ENCODE measurements at places on chromosomes 5 and 9.
A peak's percentile ranks its signal among the peaks of the same experiment; 100 is the strongest.

DNA sequence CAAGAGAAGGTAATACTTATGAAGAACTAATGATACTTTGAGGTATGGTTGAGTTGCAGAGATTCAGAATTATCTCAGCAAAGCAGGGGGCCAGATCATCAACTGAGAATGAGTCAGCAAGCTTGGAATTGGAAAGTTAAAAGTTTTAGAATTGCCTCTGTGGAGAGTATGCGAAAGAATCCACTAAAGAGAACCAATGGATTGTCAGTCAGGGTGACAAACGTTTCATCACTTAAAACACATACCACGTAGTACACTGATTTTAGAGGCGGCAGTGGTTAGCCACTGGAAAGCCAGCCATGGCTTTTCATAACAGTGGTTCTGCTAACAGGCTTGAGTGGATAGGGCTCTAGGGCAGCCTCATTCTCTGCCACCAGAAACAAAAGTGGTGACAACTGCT lies 30.7 kb downstream of the AOPEP start:
- H3K4me3 ChIP-seq: no peak overlapping the region
- H3K4me1 ChIP-seq: no peaks in the 10 kb centered on the region
- DNase-seq: no peak
- peaks cover 16% of the 10 kb centered on the region for H3K36me3 ChIP-seq
- H3K27ac ChIP-seq: no peak overlapping the region

- H3K4me1 ChIP-seq: peaks cover 47% of the 10 kb centered on the region
- H3K36me3 ChIP-seq: no peaks in the 10 kb centered on the region
- no peaks in the 10 kb centered on the region for H3K27me3 ChIP-seq
- peak; percentile 60 for DNase-seq
- H3K4me3 ChIP-seq: peak overlapping the region; percentile 85
Observed at GRCh38 chr9:130042406-130042884, 544 bp downstream of the FNBP1 start.

DNA sequence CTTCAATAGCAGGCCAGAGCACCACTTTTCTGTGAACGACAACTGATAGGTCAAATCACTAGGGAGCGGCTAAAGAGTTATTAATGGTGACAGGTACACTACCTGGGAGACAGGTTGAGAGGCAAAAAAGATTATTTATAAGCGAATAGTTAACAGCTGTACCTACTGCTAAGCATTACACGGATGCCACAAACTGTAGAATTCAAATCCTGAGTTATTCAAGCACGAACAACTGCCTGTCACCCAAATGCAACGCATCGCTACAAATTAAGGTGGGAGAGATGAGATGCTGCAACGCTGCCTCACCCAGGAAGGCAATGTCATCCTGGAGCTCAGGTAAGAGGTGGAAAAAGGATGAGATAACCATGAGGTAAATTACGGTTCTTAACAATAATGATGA lies 342.9 kb downstream of the BNC2 start:
- no peaks in the 10 kb centered on the region for H3K36me3 ChIP-seq
- no peak for DNase-seq
- H3K4me1 ChIP-seq: peaks cover 5% of the 10 kb centered on the region
- H3K27ac ChIP-seq: no peak overlapping the region

DNA sequence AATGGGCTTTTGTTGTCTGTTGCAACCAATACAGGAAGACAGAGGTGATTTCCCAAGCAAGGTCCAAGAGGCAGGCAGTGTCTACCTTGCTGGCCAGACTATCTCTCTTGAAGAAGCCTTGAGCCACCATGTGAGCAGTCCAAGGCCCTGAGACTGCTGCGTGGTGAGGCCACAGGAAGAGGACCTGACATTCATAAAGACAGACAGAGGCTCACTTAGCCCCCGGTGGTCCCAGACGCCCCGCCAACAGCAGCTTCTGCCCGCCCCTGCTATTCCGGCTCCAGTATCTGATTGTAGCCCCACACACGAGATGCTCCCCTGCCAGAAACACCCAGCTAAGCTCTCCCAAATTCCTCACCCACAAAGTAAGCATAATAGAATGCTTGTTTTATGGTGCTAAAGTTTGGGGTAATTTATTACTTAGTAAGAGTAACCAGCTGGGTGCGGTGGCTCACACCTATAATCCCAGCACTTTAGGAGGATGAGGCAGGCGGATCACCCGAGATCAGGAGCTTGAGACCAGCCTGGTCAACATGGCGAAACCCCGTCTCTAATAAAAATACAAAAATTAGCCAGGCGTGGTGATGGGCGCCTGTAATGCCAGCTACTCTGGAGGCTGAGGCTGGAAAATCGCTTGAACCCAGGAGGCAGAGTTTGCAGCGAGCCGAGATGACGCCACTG lies 22.8 kb upstream of the FUBP3 start:
- peaks cover 14% of the 10 kb centered on the region for H3K27me3 ChIP-seq
- H3K36me3 ChIP-seq: no peaks in the 10 kb centered on the region
- H3K27ac ChIP-seq: no peak overlapping the region
- DNase-seq: no peak
- H3K4me3 ChIP-seq: no peak overlapping the region

GRCh38 chr5:1523480-1523792 lies 324 bp downstream of the LPCAT1 start:
- no peaks in the 10 kb centered on the region for H3K27me3 ChIP-seq
- H3K27ac ChIP-seq: peak overlapping the region; percentile 84
- H3K4me3 ChIP-seq: peak overlapping the region; percentile 68
- H3K4me1 ChIP-seq: peaks cover 29% of the 10 kb centered on the region
- peak; percentile 54 for DNase-seq

DNA sequence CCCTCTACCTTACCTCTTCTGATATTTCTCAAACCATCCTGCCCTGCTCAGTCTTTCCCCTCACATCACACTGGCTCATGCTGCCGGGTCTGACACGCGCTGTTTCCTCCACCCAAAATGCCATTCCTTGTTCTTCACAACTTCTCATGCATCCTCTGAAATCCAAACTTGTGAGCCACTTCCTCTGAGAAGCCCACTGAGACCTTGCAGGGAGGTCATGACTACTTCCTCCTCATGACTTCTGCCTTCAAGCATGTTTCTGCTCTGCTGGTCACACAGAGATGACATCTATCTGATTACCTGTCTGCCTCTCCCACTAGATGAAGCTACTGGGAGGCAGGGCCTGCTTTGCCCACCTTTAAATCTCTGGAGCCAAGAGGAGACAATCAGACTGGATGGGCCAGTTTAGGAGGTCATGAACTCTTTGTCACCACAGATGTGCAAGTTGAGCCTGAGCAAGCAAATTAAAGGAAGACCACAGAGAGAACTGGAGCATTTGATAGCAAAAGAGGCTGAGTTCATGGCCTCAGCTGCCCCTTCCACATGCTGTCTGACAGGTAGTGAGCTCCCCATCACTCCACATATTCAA lies 119.8 kb upstream of the TBC1D2 start:
- DNase-seq: no peak
- no peaks in the 10 kb centered on the region for H3K4me1 ChIP-seq
- H3K27ac ChIP-seq: no peak overlapping the region
- no peak overlapping the region for H3K4me3 ChIP-seq

DNA sequence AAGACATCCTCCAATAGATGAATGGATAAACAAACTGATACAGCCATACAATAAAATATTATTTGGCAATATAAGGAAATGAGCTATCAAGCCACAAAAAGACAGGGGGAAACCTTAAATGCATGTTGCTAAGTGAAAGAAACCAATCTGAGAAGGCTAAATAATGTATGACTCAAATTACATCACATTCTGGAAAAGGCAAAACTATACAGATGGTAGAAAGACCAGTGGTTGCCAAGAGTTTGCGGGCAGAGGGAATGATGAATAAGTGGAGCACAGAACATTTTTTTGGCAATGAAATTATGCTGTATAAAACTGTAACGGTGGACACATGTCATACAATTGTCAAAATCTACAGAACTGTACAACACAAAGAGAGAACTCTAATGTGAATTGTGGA lies 63.3 kb downstream of the CSF2 start:
- no peak overlapping the region for H3K4me3 ChIP-seq
- no peaks in the 10 kb centered on the region for H3K36me3 ChIP-seq
- no peak for DNase-seq
- no peaks in the 10 kb centered on the region for H3K27me3 ChIP-seq
- H3K4me1 ChIP-seq: no peaks in the 10 kb centered on the region
- no peak overlapping the region for H3K27ac ChIP-seq

GRCh38 chr9:133880136-133880535 lies 112.0 kb downstream of the VAV2 start:
- H3K4me1 ChIP-seq: peaks cover 12% of the 10 kb centered on the region
- H3K27me3 ChIP-seq: no peaks in the 10 kb centered on the region
- no peak overlapping the region for H3K4me3 ChIP-seq
- DNase-seq: no peak

All from lower lobe of right lung (tissue), 2 donors.